ENCODE measurements at places on chromosomes 5 and 9. TPM values are rescaled to one million over a fixed set of nuclear protein-coding genes. Genes with fewer than 3 reads are reported as not detected.

DNA sequence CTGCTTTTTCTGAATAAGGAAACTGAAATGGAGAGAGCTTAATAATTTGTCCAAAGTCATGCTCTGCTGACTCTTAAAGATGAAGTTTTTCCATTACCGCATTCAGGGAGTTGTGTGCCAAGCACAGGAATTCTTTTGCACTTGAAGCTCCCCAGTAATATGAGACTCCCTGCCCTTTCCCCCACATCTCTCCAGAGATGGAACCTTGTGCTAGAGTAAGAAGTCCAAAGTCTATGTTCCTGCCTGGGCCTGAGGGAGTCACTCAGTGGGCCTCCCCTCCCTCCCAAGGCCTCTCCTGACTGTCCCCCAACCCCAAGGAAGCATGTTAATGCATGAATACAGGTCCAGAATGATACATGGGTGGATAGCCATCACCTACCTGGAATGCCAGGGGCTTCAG is 173.3 kb upstream of the SEMA6A start:
- H3K4me1 ChIP-seq, result no peaks in the 10 kb centered on the region
- no peaks in the 10 kb centered on the region for H3K36me3 ChIP-seq
- no peak overlapping the region for H3K4me3 ChIP-seq
- H3K27ac ChIP-seq, result no peak overlapping the region
- H3K27me3 ChIP-seq, result no peaks in the 10 kb centered on the region
- no peak for DNase-seq

DNA sequence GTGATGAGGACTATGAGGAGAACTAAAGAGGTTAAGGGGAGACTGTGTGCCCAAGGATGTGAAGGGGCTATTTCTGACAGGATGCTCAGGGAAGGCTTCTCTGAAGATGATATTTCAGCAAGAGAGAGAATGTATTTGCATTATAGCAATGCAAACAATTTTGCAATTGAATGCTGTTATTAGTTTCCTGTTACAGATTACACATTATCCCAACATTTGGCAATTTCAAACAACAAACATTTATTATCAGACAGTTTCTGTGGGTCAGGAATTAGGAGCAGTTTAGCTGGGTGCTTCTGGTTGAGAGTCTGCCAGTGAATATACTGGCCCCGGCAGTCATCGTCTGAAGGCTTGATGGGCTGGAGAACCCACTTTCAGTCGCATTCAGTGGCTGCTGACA is 228.0 kb downstream of the MARCHF11 start:
- no peak overlapping the region for H3K27ac ChIP-seq
- H3K27me3 ChIP-seq, result no peaks in the 10 kb centered on the region
- H3K36me3 ChIP-seq, result no peaks in the 10 kb centered on the region
- H3K4me3 ChIP-seq, result no peak overlapping the region
- no peak for DNase-seq

Gene CSNK1A1
- total RNA-seq, result 287 TPM

GRCh38 chr9:132809677-132810271 is 68.3 kb downstream of the AK8 start:
- no peak overlapping the region for H3K4me3 ChIP-seq
- no peak overlapping the region for H3K27ac ChIP-seq
- H3K4me1 ChIP-seq, result no peaks in the 10 kb centered on the region
- H3K27me3 ChIP-seq, result no peaks in the 10 kb centered on the region

DNA sequence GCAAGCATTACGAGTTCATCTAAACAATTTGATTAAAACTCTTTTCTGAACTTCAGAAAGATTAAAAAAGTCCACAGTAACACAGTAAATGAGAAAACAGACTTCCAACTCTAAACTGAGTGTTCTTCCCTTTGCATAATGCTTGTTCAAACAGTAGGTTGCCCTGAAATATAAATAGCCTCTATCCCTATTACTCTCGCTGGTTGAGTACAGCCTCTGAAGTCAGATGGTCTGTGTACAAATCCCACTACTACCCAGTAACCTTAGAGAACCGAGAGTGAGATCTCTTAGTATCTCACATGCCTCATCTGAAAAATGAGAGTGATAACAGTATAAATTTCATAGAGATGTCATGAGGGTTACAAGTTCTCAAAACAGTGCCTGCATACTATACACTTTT is 591.6 kb downstream of the CAAP1 start:
- no peak overlapping the region for H3K4me3 ChIP-seq
- H3K4me1 ChIP-seq, result no peaks in the 10 kb centered on the region
- no peaks in the 10 kb centered on the region for H3K27me3 ChIP-seq
- H3K36me3 ChIP-seq, result no peaks in the 10 kb centered on the region
- no peak overlapping the region for H3K27ac ChIP-seq

GRCh38 chr9:128911529-128912035 is 9.2 kb upstream of the PHYHD1 start:
- no peaks in the 10 kb centered on the region for H3K27me3 ChIP-seq
- DNase-seq, result no peak

GRCh38 chr5:55557123-55557522 is 22.4 kb upstream of the PLPP1 start:
- DNase-seq, result no peak
- H3K36me3 ChIP-seq, result no peaks in the 10 kb centered on the region
- H3K27me3 ChIP-seq, result no peaks in the 10 kb centered on the region
- no peak overlapping the region for H3K4me3 ChIP-seq

Gene UBE2R2
- 67.2 TPM for total RNA-seq

Gene HAPLN1
- 0.13 TPM for total RNA-seq

- no peak overlapping the region for H3K4me3 ChIP-seq
- H3K4me1 ChIP-seq, result no peaks in the 10 kb centered on the region
- no peaks in the 10 kb centered on the region for H3K36me3 ChIP-seq
- DNase-seq, result no peak
- no peaks in the 10 kb centered on the region for H3K27me3 ChIP-seq
Measured at GRCh38 chr9:1170918-1171317, 120.8 kb downstream of the DMRT2 start.

Gene SGCD
- not detected for total RNA-seq

Gene NR4A3
- total RNA-seq, result 0.13 TPM
